ENCODE measurements at places on chromosomes 7 and 10. TPM values are rescaled to one million over a fixed set of nuclear protein-coding genes. Genes with fewer than 3 reads are reported as not detected.
A peak's percentile ranks its signal among the peaks of the same experiment; 100 is the strongest.

Gene NPM3
- 223 TPM for total RNA-seq

DNA sequence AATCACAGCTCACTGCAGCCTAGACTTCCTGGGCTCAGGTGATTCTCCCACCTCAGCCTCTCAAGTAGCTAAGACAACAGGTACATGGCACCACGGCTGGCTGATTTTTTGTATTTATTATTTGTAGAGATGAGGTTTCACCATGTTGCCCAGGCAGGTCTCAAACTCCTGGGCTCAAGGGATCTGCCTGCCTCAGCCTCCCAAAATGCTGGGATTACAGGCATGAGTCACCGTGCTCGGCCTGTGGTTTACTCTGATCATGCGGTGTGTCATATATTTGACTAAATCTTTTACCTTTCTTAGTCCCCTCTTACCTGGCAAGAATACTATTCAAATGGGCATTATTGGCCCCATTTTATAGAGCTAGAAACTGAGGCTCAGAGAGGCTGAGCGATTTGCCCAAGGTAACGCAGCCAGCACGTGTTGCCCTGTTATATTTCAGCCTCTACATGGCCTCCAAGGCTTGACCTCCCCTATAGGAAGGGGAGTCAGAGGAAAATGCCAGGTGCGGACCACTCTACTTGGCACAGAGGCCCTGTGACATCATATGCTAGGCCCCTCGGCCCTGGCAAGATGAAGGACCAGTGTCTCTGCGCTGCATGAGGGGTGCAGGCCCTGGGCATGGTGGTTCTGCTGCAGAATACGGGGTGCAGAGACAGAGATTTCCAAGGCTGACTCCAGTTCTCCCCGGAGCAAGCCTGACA is 8.2 kb downstream of the ZCCHC24 start:
- DNase-seq: no peak

- peak; percentile 38 for DNase-seq
Measured at GRCh38 chr7:102439963-102440795, 6.8 kb downstream of the ORAI2 start.

DNA sequence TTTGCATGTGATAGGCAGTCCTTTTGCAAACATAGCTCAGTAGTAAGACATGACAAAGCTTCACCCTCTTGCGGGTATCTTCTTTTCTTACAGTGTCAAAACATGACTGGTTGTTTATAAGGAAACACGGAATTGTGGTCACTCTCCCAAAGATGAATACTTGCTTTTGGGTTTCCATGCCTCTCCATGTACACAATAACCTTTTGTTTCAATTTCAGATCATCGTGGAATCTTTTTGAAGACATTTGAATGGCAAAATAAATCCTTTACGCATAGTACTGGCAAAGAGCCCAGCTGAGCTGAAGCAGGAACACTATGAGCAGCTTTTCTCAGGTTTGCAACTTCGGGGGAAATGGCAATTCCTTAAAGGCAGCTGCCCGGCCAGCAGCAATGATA is 156.8 kb upstream of the FRMD4A start:
- no peak for DNase-seq

GRCh38 chr7:127780489-127780888 is 128.5 kb downstream of the SND1 start:
- no peak for DNase-seq

DNA sequence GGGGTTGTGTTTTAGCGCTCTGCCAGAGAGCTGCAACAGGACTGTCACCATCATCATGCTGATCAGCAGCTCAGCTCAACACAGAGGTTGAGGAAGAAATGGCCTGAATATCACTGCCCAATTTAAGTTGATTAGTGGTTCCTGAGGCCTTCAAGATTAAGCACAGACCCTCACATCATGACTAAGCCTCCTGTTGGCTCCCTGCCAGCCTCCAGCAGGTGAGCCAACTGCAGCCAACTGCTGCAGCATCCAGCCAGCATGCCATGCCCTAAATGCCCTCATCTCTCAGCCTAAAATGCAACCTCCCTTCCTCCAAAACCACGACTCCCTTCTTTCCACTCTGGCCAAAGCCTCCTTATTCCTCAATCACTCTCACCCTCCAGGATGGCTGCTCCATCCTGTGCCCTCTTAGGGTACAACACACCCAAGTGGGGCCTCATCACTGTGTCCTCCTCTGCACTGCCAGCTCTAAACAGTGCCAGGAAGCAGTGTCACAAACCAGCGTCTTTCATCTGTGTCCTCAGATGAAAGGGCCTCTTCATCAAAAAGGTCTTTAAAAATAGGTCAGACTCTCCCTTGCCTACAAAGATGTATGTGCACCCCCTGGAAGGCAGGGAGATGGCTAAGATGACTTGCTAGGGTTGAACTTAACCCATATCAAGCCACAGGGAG is 259.3 kb downstream of the ZEB1 start:
- no peak for DNase-seq

DNA sequence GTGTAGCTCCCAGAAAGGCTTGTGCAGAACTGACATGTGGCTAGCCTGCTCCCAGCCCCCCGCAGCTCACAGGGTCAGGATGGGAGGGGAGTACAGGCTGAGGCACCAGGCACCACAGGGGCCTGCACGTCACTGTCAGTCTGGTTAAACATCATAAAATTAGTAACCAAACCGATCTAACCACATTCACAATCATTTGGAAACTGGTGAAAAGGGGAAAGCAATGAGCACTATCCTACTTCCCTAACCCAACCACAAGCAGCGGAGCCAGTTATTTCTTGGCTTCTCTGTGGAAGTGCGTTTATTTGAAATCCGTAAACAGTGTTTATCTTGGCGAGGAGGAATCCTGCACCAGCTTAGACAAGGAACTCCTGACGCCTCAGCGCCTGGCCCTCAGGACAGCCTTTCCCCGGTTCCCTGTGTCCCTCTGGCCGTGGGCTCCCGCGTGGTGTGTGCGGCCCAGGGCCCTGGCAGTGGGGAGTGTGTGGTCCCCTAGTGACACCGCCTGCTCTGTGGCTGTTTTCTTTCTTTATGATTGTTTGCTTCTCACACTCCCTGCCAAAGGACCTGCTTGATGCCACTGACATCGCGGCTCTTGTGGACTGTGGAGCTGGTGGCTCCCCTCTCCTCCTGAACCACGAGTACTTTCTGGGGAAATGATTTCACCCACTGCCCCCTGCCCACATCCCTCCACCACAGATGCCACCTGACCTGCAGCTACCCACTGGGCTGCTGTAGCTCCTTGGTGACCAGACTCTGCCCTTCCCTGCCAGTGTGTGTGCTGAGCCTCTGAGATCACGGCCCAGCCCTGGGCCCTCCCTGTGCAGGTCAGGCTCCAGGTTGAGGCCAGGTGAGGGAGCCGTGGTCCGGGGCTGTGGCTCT is 38.0 kb downstream of the INPP5A start:
- no peak for DNase-seq

Gene TMEM209
- 21.0 TPM for total RNA-seq

Gene GPR37
- 20.4 TPM for total RNA-seq

- no peak for DNase-seq
Measured at GRCh38 chr7:30237271-30237695, 47.1 kb upstream of the ZNRF2 start.

Gene HABP2
- 0.09 TPM for total RNA-seq

Gene GPR85
- total RNA-seq: 0.09 TPM

DNA sequence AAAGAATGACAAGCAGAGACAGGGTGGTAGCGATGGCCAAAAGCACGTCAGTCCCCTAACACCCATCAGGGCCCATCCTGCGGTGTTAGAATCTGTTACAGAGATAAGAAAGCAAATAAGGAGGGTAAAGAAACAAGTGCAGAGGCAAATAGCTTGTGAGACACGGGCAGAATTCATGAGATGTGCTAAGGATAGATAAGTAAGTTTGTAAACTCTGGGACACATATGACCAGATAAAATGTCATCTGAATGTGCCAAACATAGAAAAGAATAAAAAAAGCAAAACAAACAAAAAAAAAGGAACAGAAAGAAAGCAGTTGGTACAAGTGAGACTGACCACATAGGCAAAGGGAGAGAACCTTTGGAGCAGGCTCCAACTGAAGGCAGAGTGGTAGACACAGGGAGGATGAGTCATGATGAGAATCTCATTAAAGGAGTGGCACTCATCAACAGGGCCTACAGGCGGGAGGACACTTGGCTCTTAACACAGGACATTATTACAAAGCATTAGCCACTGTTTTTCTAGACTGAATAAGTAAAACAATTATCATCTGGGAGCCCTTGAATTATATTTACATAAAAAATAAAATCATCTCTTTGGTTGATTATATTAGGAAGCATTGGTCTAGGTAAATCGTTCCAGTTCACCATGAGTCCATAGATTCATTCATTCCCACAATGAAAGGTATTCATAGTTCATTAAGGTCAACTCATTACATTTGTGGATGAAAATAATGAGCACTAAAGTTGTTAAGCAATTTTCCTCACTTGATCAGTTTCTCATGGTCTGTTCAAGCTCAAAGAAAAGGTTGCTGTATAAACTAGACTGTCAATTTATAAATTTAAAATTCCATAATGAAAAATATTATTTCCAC is 21.5 kb upstream of the EPHB6 start:
- no peak for DNase-seq

Gene PAPOLB
- total RNA-seq: 0.27 TPM

DNA sequence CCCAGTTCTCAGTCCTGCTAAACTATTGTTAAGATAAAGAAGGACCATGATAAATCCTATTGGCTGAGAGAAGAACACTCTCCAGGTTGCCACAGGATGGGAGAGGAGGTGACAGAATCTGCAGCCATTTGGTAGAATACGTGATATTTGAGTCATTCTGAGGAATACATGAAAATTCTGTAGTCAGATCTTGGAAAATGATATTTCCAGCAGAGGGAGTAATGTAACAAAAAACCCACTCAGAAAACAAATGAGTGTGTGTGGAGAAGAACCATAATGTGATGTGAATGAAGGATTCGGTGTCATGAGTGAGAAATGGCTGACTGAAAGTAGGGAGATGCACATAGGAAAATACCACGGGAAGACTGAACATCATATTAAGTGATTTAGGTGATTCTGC is 128.5 kb upstream of the PFKP start:
- DNase-seq: no peak

DNA sequence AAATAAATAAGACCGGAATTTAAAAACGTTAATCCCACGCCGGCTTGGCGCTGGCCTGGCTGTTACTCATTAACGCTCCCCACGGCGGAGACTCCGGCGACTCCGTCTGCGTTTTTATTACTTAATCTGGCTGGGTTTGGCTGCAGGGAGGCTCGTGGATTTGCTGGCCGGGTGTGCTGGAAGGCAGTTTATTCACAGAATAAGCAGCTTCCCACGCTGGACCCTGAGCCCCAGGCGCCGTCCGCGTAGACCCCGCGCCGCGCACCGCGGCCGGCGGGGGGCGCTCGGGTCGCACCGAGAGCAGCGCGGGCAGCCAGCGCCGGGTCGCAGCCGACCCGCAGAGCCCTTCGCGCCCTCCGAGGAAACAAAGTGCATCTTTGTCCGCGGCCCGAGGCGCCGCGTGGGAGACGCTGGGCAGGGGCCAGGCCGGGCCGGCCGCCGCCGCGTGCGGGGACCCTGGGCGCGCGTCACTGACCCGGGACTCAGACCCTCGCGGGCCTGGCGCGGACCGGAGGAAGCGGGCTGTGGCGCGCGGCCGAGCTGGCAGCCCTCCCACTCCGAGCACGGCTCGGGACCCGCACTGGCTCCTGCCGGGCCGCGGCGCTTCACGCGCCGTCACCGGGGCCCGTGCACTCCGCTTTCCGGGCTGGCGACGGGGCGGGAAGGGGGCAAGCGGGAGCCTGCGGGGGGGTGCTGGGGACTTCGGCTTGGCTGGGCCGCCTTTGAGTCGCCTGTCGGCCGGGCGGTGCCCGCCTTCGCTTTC is 587 bp upstream of the GRK5 start:
- peak; percentile 62 for DNase-seq

Gene C10orf53
- not detected for total RNA-seq

DNA sequence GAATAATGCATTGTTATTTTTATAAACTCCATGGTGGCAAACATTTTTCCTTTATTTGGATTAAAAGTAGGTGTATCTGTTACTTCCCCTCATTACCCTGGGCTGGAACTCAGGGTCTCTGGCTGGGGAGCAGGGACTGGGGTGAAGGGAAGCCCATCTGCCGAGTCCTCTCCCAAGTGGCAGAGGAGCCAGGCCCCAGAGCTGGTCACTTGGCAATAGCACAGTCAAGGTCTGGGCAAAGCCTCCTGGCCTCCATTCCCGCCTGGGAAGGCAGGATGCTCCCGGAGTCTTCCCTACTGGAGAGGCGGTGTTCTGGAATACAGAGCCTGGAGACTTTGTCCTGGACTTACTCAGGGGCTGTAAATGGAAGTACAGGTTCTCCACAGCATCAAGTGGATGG is 76.2 kb downstream of the CDH23 start:
- DNase-seq: no peak

Gene NRAP
- total RNA-seq: not detected

DNA sequence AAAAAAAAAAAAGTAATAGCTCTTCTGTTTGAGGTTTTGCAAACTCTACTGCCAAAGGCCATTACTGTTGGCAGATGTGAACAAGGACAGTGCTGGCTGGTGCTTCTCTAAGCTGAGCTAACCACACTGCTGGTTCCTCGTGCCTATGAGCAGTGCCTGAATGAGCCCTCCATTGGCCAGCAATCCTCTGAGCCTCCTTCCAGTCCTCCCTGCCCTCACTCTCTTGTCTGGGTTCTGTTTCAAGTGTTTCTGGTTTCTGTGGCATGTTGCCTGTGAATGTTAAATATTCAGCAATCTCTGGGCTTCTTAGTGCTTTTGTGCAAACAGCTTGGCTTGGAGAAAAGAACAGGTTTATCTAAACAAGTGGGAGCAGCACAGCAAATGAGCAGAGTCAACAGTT is 161.3 kb upstream of the AUTS2 start:
- DNase-seq: no peak

Gene SEMA3C
- 2.1 TPM for total RNA-seq

- no peak for DNase-seq
Measured at GRCh38 chr7:126778101-126778500, 474.6 kb downstream of the GRM8 start.

Gene NAT16
- total RNA-seq: 0.62 TPM

DNA sequence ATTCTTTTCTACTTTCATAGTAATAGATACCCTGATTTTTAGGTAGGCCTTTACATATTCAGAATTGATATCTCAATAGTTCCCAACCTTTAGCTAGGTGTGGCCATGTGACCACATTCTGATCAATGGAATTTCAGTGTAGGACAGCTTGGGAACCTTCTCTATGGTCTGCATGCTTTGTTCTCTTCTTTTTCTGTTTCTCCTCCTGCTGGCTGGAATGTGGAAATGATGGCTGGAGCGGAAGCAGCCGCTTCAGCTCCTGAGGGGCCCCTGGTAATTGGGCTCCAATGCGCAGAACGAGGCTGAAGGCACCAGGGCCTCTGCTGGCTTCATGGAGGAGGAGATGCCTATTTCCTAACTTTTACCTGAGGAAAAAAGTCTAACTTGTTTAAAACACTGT is 152.6 kb downstream of the ZMYND11 start:
- peak; percentile 49 for DNase-seq
